ENCODE measurements at places on chromosomes 7 and 10.

DNA sequence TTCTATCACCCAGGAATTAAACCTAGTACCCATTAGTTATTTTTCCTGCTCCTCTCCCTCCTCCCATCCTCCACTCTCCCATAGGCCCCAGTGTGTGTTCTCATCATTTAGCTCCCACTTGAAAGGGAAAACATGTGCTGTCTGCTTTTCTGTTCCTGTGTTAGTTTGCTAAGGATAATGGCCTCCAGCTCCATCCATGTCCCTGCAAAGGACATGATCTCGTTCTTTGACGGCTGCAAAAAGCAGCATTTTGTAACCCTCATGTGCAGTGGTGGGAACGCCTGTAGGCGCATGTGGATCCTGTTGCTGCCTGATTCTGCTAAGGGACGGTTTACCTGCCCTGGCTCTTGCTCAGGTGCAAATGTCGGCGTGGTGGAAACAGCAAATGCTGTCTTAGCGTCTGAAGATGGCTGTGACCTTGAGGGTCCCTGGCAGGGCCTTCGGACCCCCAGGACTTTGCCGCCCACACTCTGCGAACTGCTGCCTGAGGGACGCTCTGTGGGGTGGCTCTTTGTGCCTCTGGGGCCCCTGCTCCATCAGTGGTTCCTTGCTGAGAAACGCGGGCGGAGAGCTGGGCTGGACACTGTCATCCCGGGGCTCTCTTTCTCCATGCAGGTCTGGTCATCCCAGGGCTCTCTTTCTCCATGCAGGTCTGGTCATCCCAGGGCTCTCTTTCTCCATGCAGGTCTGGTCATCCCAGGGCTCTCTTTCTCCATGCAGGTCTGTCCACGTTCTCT is 5.6 kb upstream of the MTG1 start:
- no peak for DNase-seq

DNA sequence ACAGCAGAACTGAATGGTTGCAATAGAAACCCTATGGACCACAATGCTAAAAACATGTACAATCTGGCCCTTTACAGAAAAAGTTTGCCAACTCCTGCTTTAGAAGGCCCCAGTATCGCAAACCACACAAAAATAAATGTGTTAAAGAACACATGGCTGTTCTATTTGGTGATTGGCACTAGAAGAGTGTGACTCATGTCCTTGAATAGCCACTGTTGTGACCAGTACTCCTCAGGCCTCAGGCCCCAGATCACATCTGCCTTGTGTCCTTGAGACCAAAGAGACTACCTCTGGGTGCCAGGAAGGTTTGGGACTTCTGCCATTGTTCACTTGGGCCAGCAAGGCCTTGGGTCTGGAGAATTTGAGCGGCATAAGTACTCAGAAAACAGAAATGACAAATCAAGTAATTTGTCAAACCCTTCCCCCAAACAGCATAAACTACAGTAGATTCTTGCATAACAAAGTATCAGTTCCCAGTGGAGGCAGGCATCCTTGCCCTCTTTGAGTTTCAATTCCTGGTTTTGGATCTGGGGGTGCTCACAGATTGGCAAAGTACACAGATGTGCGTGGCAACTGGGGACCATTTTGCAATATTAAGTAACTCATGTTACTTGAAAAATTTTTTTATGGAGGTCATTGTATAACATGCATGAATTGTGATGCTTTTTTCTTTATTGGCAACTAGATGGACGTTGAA is 50.2 kb downstream of the MTURN start:
- DNase-seq = no peak

DNA sequence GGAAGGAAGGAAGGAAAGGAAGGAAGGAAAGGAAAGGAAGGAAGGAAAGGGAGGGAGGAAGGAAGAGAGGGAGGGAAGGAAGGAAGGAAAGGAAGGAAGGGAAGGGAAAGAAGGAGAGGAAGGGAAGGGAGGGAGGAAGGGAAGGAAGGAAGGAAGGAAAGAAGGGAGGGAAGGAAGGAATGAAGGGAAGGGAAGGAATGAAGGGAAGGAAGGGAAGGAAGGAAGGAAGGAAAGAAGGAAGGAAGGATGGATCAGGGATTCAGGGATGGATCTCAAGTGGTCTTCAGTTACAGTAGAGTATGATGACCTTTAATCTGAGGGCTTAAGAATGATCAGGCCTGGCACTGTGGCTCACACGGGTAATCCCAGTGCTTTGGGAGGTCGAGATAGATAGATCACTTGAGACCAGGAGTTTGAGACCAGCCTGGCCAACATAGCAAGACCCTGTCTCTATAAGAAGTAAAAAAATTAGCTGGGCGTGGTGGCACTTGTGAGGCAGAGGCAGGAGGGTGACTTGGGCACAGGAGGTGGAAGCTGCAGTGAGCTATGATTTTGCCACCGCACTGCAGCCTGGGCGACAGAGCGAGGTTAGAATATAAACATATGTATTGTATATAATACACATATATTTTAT is 760 bp upstream of the FOXK1 start:
- no peak for DNase-seq

DNA sequence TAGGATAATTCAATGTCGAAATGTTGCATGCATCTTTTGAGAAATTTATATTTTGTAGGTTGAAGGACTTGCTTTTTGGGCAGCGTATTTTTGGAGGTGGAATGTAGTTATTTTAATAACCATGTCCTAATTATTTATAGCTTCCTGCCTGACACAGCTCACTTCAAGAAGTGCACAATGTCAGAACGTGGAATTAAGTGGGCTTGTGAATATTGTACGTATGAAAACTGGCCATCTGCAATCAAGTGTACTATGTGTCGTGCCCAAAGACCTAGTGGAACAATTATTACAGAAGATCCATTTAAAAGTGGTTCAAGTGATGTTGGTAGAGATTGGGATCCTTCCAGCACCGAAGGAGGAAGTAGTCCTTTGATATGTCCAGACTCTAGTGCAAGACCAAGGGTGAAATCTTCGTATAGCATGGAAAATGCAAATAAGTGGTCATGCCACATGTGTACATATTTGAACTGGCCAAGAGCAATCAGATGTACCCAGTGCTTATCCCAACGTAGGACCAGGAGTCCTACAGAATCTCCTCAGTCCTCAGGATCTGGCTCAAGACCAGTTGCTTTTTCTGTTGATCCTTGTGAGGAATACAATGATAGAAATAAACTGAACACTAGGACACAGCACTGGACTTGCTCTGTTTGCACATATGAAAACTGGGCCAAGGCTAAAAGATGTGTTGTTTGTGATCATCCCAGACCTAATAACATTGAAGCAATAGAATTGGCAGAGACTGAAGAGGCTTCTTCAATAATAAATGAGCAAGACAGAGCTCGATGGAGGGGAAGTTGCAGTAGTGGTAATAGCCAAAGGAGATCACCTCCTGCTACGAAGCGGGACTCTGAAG is 620 bp downstream of the ZRANB1 start:
- peak; percentile 28 for DNase-seq

- no peak for DNase-seq
Observed at GRCh38 chr7:80603940-80604339, 34.5 kb upstream of the CD36 start.

DNA sequence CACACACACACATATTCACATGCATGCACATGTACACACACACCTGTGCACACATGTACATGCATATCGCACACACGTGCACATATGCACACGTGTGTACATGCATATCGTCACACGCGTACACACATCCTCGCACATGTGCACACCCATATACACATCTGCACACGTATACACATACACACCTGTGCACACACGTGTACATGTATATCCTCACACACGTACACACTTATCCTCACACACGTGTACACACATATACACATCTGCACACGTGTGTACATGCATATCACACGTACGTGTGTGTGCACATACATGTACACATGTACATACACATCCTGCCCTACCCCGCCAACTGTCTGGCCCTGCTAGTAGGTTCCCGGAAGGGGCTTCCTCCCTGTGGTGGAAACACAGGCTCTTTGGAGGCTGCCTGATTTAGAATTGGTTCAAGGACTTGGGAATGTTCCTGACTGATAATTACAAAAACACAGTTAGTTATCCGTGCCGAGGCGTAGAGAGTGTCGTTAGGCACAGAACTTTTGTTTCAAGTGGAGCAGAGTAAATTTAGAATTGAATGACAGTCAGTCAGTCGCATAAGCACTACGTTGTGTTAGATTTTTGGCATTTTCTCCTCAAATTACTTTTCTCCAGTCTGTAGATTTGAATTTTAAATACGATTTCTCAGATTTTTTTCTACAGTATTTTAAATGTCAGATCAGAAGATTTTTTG is 18.5 kb upstream of the PRKAR1B start:
- no peak for DNase-seq

DNA sequence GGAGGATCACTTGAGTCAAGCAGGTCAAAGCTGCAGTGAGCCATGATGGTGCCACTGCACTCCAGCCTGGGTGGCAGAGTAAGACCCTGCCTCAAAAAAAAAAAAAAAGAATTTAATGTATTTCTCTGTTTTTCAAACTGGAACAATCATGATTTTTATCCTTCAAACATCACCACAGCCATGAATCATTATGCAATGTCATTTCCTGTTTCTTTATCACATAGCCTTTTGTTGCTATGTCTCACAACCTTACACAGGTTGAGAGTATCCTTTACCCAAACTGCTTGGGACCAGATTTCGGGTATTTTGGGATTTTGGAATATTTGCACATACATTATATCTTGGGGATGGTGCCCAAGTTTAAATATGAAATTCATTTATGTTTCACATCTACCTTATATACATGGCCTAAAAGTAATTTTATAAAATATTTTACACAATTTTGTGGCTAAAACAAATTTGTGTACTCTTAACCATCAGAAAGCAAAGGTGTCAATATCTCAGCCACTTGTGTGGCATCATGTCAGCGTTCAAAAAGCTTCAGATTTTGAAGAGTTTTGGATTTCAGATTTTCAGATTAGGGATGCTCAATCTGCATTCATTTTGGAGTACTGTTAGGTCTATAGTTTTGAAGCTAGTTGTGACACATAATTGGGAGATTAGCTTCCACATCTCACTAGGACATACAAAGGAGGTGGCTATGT is 8.2 kb downstream of the NT5C3A start:
- no peak for DNase-seq

DNA sequence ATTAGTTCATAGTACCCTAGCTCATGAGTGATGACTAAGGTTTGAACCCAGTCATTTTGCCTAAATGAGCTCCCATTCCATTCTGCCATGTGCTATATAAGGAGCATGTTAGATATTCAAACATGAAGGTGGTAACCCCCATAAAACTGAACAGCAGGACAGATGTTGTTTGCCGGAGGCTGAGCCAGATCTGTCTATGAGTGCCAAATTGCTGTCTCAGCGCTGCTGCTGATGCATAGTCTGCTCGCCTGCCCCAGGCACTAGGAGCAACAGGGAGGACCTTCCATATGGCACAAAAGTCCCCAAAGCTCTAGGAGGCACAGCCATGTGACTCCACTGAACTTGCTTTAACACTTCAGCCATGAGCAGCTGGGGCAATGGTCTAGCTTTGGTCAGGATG is 466.0 kb upstream of the GHITM start:
- no peak for DNase-seq

DNA sequence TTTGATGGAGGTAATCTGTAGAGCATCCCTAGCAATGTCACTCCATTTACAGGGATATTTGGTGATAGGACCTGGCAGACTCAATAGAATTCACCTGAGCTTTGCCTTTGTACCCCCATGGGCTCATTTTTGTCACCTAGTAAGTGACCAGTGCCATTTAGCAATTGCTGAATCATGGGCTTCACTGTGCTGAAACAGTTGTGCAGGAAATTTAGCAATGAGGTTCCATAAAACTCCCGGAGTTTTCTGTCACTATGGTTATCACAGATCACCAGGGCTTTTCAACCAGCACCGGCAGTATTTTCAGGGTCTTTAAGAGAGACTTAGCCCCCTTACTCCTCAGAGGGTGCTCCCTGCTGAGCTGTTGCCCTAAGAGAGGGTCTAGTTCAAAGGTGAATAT is 40.2 kb downstream of the FAS start:
- no peak for DNase-seq

- peak; percentile 12 for DNase-seq
Observed at GRCh38 chr7:151585744-151586393, 66.2 kb upstream of the RHEB start.

GRCh38 chr7:44884621-44885393 is 523 bp downstream of the PURB start:
- DNase-seq = peak; percentile 63

Measured in fibroblast of mammary gland (primary cell).